ENCODE measurements at places on chromosomes 7 and 10.

DNA sequence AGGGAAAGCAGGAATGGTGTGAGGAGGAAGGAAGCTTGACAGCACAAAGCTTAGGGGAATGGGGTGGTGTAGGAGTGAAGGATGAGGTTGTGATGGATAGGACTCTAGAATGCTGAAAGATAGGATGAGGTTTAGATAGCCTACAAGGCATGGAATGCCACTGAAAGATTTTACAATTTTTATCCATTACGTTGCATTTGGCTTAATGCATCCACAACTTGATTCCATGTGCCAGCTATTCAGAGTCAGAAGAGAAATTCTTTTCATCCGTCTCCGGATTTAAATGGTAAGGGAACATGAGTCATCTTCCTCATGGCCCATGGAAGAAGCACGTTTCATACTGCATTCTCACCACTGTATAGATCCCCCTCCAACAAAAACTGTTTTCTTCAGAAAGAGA lies 212.4 kb upstream of the BMPER start:
- peak; percentile 75 for DNase-seq

DNA sequence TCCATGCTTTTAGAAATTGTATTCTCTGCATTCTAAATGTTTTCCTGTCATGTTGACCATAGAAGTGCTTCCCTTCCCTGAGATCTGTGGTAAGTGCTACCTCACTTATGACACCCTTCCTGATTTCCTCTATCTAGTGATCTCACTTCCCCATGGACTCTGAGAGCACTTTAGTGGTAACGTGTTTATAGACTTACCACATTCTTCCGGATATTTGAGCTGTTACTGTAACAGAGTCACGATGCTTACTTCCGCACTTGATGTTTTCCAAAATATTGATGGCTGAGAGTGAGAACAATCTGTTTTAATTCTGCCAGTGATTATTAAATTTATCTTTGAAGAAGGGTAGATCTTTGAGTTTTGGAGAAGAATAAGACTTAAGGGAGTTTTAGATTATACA lies 60.1 kb upstream of the NAMPT start:
- no peak for DNase-seq

DNA sequence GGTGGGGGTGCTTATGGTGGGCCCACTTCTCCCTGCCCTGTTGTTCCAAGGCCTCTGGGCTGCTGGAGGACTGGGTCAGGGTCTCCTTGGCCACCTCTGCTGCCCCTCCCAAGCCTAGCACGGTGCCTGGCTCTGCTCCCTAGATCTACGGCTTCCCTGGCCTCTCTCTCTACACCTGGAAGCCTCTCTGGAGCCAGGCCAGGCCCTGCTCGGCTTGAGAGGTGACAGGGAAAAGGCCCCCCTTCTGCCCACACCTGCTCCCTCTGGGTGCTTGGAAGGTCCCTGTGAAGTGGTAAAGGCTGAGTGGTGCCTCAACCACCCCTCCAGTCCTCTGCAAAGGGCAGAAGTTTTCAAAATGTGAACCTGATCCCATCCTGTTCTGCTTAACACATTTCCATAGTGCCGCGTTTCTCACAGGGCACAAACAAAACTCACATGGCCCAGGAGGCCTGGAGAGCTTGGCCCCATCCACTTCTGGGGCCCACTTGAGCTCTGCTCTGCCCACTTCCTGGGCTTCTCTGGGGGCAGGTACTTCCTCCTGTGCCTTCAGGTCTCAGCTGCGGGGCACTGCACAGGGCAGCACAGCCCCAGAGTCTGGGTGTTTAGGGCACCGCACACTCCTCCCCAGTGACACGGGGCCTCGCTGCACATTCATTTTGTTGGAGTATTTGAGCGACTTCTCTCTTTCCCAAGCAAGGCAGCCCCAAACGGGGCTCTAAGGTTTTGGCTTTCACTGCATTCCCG lies 169.9 kb downstream of the PIP4K2A start:
- DNase-seq = no peak

GRCh38 chr10:33509231-33509831 lies 174.9 kb upstream of the NRP1 start:
- DNase-seq = no peak

DNA sequence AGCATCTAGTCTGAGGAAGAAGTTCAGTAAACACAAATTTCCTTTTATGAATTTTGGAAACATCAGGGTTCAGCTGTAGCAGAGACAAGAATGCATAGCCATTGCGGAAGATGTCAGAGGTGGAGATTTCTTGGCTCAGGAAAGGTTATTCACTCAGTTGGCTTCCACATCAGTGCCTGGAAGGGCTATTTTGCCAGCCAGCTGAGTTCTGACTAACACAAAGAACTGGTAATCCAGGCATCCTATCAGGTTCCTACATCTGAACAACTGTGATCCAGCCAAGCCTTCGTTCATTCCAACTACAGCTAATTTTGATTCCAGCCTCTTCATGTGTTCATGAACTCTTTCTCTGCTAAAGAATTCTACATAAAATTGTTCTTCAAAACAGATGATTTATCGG lies 965.6 kb downstream of the XPNPEP1 start:
- no peak for DNase-seq

GRCh38 chr10:76883596-76883995 lies 754.0 kb downstream of the KCNMA1 start:
- DNase-seq = no peak

DNA sequence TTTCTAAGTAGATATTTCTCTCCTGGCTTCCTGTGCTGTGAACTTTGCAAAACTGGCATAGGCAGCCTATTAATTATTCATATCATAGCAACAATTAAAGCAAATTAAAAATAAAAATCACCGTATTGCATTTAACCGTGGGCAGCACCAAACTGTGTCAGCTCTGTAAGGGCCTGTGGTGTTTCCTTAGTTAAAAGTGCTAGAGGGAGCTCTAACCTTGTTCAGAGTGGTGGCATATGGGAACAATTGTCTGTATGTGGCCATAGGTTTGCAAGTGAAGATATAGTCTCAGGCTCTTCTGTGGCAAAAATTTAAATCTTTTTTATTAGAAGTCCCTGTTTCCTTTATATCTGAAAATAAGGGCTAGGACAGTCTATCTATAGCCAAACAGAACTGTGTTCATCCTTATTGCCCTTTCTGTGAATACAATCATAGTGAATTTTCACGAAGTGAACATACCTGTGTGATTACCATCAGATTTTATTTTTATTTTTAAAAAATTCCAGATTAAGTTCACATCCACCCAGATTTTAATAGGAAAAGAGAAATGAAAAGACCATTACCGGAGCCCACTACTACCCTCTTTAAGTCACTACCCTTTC lies 92.6 kb downstream of the POLL start:
- no peak for DNase-seq

- DNase-seq = peak; percentile 63
Observed at GRCh38 chr10:126049759-126050700, 153.7 kb downstream of the FANK1 start.
